Eye (tissue), 1 donor: ENCODE measurements at places on chromosomes 6 and 20.
A peak's percentile ranks its signal among the peaks of the same experiment; 100 is the strongest.

DNA sequence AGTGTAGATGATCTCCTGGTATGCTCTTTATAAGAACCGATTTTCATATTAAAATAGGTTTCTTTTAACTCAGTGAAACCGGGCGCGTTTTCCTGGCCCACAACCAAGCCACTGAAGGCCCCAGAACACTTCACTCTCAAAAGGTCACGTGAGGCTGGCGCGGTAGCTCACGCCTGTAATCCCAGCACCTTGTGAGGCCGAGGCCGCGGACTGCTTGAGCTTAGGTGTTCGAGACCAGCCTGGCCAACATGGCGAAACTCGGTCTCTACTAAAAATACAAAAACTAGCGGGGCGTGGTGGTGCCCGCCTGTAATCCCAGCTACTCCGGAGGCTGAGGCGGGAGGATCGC is 402 bp upstream of the TAF8 start:
- no peak for DNase-seq

- no peak for DNase-seq
These were observed 112.2 kb downstream of the PCSK2 start for GRCh38 chr20:17339000-17339399.

DNA sequence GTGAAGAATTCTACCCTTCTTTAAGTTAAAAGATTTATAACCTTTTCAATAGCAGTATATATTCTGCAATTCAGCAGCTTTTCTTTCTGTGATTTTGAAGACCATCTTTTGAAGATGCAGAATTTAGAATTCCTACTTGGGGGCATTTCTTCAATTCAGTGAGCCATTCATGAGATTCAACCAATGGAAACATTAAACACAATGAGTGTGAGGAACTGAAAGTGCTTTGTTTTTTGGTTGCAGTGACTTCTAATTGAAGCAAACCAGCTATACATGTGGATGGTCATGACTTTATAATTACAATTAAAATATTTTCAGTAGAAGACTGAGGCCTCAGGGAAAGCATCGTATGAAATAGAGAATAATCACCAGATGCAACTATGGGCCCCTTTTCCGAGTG is 108.3 kb downstream of the CARMIL1 start:
- DNase-seq, result no peak

DNA sequence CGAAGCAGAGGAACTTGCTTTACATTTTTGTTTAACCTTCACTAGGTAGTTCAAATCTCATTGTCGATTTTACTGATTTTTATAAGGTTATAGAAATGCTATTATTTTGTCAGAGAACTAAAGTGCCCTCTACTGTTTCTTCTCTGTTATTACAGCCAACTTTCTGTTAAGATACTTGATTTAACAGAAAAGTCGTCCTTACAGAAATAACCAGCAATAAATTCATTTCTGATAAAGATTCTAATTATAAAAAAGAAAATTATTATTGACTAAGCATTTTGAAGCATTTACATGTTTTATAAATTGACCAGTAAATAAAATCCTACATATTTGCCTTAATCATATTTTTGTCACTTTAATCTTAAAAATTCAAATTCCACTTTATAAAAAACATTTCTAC is 60.8 kb downstream of the OGFRL1 start:
- peak; percentile 60 for DNase-seq

DNA sequence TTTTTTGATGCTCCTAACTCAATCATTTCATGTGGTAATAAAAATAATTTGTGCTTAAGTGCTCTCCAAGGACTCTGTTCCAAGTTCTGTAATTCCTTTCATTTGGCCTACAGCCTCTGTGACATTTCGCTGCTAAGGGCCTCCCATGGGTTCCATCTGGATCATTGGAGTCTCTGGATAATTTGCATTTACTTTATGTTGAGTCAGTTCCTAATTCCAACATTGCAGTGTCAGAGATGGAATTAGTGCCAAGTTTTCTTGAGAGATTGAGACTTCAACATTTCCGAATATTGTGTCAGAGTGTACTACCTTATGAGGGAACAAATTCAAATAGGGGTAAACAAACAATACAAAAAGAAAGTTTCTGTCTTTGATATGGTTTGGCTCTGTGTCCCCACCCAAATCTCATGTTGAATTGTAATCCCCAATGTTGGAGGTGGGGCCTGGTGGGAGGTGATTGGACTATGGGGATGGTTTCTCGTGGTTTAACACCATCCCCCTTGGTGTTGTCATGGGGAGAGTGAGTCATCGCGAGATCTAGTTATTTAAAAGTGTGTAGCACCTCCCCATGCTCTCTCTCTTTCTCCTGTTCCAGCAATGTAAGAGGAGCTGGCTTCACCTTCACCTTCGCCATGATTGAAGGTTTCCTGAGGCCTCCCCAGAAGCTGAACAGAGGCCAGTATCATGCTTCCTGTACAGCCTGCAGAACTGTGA is 244.1 kb upstream of the TBX18 start:
- no peak for DNase-seq

DNA sequence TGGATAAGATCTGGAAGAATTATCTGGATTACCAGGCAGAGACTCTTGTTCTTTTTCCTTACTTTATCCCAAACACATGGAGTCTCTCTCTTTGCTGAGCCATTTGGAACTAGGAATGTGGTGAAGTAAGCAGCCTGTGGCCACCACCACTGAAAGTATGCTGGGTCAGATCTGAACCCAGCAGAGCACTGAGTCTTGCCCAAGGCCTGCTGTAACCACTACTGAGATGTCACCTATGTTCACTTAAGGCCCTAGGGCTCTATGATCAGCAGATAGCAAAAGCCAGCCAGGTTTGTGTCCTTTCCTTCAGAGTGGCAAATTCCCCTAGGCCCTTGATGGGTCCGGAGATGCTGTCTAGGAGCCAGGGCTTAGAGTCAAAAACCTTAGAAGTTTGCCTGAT is 103.3 kb upstream of the PLN start:
- no peak for DNase-seq

DNA sequence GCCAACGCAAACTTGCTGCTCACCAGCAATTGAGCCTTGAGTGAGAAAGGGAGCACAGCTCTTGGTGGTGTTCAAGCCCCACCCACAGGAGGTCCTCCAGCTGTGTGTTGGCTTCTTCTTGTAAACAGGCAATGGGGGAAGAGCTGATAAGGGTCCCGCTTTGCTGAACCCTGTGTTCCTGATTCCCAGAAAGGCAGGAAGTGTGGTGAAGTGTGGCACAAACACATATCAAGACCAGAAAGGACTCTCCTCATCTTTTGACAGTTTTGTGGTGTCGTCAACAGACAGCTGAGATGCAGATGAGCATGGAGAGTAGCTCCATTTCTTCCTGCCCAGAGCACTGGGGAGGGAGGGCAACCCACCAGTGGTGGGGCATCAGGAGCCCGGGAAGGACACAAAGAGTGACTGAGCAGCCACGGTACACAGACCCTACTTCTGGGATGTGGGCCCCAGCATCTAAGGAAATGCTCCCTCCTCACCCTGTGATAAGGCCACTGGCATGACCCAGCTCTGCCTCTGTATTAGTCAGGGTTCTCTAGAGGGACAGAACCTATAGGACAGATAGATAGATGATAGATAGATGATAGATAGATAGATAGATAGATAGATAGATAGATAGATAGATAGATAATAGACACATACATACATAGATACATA is 188.9 kb upstream of the TAB2 start:
- no peak for DNase-seq

GRCh38 chr6:101758368-101758767 is 364.9 kb downstream of the GRIK2 start:
- no peak for DNase-seq

- DNase-seq, result no peak
These were observed 1164.5 kb upstream of the CITED2 start for GRCh38 chr6:140538926-140539325.

DNA sequence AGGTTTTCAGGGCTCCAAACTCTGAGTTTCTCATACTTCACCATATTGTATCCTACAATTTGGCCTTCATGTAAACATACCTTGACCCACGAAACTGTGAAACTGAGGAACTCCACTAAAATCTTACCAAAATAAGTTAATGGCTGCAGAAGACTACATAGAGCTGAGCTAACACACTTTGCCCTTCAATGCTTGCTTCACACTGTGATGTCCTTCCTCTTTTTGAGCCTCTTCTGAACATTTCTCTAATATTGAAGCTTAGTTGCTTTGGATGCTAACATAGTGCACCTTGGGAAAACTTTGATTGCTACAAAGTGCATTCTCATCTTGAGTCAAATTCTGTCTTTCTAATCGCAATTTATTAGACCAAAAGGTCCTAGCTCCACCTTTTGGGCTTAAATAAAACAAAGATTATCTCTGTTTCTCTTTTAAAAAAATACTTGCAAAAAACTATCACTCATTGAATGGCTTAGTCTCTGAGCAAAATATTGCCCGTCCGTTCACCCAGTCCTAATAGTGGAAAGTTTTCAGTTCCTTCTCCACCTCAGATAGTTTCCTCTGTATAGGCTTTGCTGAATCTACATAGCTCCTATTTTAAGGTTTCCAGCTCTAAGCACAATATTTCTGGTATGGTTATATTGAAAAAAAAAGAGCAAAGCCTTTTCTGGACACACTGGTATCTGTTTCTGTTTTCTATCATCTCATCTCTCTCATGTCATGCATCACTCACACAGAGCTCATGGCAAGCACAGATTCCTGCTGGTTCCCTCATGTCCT is 494.6 kb downstream of the RFPL4B start:
- DNase-seq, result no peak

DNA sequence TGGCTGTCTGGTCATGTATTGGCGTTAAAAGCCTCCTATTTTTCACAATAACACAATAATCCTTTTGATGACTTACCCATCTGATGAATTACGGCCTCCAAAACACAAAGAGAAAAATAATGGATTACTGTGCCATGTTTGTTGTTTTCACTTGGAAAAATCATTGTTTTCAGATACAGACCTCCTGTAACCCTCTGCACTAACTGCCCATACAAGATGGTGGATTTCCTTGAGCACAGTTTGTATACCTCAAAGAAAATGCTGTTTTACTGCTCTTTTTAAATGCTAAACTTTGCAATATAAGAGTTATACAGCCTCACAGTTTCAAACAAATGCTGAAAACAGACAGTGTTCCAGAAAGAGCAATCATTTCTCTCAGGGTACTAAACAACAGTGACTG is 61.0 kb downstream of the SMLR1 start:
- no peak for DNase-seq

- no peak for DNase-seq
These were observed 10.6 kb downstream of the ORC3 start for GRCh38 chr6:87600576-87600975.
